OCI-M1 (cell line): ENCODE measurements at places on chromosomes 1 and 21.

- no peak for DNase-seq
Observed at GRCh38 chr1:19453741-19454201, 31.6 kb downstream of the CAPZB start.

GRCh38 chr1:37477198-37477931 lies 3.0 kb downstream of the ZC3H12A start:
- no peak for DNase-seq

GRCh38 chr1:171142416-171143385 lies 42.4 kb upstream of the FMO2 start:
- DNase-seq: no peak

- no peak for DNase-seq
Observed at GRCh38 chr1:62487956-62488355, 51.1 kb downstream of the USP1 start.

DNA sequence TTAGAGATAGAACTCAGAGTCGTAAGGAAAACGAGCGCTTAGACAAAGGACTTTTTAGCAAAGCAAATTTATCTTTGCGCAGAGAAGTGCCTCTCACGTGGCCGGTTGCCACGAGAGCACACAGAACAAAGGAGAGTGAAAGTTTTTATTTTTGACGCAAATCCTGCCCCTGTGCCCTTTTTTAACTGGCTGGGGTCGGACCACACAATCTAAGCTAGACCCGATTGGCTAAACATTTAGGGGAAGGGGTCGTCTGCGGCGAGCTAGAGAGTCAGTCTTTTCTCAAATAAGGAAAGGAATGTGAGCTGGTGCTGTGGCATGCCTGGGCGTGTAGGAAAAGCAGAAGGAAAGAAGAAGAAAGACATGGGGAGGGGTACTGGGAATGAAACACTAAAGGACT lies 2.4 kb downstream of the KRTAP10-2 start:
- no peak for DNase-seq

GRCh38 chr1:57612833-57613232 lies 189.0 kb upstream of the DAB1 start:
- DNase-seq: no peak
